ENCODE measurements at places on chromosomes 6 and 20.

GRCh38 chr6:169160091-169160854 lies 93.4 kb downstream of the THBS2 start:
- no peak for DNase-seq

- DNase-seq = no peak
Measured at GRCh38 chr20:6034134-6034969, 19.5 kb downstream of the LRRN4 start.

DNA sequence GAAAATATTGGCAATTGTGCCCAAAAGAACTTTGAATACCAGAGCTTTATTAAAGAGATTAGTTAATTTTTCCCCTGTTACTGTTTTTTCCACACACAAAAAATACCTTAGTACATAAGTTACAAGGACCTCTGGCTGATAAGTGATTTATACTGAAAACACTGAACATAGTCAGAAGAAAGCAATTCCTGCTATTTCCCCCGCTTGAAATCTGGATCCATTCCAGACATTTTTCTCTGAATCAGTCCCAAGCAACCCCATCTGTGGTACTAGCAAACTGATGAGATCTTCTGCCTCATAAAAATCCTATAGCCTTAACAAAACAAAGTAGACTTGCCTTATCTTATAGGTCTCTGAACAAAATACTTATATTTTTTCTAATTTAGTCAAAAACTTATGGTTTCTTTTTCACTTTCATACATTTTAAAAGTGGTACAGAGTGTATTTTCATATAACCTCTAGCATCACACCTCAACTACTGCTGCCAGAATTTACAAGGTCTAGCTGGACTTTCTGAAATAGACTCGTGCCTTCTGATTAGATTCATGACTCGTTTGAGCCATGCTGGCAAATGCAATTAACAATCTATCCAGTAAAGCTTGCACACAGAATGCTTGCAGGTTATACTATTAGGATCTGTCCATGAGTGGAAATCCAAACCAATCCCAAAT lies 111.9 kb downstream of the TBX18 start:
- DNase-seq = no peak

GRCh38 chr6:43260791-43261190 lies 17.5 kb downstream of the TTBK1 start:
- no peak for DNase-seq

GRCh38 chr20:19557291-19557690 lies 200.8 kb upstream of the RIN2 start:
- DNase-seq = no peak

- no peak for DNase-seq
Measured at GRCh38 chr6:3744901-3745470, 6.5 kb downstream of the PXDC1 start.

GRCh38 chr6:161481786-161482516 lies 208.1 kb upstream of the AGPAT4 start:
- DNase-seq = no peak

DNA sequence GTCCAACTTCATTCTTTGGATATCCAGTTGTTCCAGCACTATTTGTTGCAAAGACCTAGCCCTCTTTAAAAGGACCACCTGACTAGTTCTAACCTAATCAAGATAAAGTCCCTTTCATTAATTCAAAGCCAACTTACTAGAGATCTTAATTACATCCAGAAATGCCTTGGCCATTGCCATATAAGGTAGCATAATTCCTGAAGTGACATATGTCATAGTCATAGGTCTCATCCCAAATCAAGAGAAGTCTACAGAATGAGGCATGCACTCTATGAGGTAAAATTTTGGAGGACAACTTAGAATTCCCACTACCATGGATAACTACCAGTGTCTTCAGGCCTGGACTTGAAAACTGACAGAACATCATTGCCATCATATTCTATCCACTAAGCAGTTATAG lies 420.4 kb upstream of the ID4 start:
- DNase-seq = no peak

GRCh38 chr6:14423330-14423729 lies 305.8 kb downstream of the CD83 start:
- DNase-seq = no peak

GRCh38 chr6:158707120-158707820 lies 57.4 kb downstream of the SYTL3 start:
- no peak for DNase-seq

DNA sequence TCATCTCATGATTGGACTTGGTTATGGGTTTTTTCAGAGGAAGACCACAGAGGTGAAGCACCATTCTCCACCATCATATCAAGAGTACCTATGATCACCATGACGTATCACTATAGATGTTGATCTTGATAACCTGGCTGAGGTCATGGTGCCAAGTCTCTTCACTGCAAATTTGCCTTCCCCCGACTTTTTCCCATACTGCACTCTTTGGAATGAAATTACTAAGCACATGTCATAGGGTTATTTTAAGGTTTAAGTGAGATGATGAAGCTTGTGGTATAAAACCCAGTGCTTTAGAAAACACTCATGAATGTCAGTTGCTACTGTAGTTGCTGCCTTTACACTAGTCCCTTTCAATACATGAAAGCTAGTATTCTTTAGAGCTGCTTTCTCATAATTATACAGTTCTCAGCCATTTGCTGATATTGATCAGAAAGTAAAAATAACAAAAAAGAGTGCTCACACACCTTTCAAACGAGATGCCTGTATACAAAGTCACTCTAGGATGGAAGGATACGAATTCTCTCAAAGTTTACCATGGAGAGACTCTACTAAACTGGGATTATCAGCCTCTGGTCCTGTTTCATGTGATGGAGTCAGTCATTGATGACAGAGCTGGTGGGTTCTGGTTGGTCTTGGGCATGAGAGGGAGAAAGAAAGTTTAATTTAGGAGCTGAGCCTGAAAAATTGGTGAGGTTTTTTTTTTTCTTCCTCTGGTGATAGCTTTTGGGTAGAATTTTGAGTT lies 228.1 kb downstream of the PRL start:
- DNase-seq = no peak

DNA sequence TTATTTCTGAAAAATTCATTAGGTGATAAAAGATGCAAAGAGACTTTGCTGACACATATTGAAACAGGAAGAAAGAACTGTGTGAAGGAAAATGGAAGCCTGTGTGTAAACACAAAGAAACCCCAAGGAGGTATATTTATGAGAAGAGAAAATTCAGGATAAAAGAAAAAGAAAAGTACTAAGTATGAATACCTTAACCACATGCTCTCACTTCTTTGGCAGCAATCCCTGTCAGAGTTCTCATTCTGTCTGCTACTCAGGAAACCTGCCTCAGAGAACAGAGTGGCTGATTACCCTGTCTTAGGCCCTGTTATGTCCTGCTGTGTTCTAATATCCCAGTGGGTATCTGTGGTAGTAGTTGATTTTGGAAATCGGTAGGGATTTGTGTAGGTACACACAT lies 457.9 kb downstream of the TBC1D32 start:
- DNase-seq = no peak

- no peak for DNase-seq
Measured at GRCh38 chr6:104862456-104862855, 2.7 kb upstream of the HACE1 start.
